Bone marrow (tissue), 2 donors: ENCODE measurements at places on chromosomes 3 and 15.

DNA sequence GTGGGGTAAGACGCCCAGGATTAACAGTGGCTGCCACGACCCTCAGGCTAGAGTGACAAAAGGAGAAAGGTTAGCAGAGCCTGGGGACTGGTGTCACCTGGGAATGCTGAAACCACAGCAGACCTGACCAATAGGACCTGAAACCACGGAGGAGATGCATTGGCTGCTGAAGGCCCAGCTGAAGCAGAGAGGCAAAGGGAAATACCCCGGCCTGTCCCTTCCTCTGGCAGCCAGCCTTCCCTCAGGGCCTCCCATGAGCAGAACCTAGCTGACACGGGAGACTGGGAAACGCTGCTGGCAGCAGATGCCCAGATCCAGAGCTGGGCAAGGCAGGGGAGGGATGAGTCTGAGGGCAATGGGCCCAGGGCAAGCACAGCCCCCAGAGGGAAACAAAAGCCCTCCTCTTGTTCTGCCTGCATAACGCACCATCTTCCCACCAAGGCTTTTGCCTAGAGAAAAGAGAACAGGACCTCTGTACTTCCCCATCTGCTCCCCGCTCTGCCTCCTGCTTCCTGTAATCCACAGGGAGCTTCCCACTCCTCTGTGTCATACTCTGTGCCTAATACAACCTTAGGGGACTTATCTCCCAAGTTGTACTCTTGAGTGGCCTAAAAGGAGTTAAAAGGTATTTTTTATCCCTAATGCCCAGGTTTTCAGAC is 216.2 kb downstream of the ABHD5 start:
- DNase-seq = no peak

GRCh38 chr3:15926871-15927270 is 129.1 kb upstream of the ANKRD28 start:
- no peak for DNase-seq

- DNase-seq = no peak
These were observed 964.7 kb downstream of the TUSC7 start for GRCh38 chr3:117674321-117674720.

DNA sequence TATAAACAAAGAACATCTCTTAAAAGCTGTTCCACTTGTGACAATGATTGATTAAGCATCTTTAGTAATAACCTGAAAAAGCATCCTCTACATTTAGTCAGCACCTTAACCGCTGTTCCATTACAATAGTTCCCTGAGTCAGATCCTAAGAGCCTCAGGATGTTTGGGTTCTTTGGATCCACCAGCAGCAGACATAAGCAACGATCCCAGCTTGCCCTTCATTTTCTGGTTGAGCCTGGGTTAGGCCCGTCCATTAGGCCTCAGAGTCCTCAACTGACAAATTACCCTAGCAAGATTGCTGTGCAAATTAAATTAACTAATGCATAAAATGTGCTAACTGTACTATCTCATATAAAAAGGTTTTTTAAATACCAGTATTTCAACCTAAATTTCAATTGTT is 42.3 kb upstream of the ROBO1 start:
- no peak for DNase-seq

- DNase-seq = no peak
These were observed 47.2 kb downstream of the CCDC33 start for GRCh38 chr15:74283368-74283767.

DNA sequence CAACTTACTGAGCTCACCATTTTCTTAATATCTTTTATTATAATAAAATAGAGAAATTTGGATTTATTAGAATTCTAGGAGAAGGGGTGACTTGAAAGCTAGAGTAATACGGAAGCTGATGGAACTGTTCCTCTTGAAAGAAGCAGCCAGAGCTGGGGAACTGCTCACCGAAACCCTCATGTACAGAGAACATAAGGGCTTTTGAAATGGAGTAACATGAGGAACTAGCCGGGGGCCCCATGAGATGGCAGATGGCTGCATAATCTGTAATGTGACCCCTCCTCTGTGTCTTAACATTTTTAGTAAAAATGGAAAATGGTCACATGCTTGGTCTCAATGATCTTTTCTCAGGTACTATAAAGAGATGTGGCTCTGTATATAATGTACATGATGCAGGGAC is 15.7 kb upstream of the DYNC1LI1 start:
- no peak for DNase-seq

GRCh38 chr3:14509796-14510100 is 30.4 kb downstream of the GRIP2 start:
- DNase-seq = no peak

GRCh38 chr3:83946049-83946448 is 1012.7 kb upstream of the CADM2 start:
- DNase-seq = no peak

- DNase-seq = peak; percentile 39
These were observed 490 bp downstream of the TOMM70 start for GRCh38 chr3:100400419-100400779.

DNA sequence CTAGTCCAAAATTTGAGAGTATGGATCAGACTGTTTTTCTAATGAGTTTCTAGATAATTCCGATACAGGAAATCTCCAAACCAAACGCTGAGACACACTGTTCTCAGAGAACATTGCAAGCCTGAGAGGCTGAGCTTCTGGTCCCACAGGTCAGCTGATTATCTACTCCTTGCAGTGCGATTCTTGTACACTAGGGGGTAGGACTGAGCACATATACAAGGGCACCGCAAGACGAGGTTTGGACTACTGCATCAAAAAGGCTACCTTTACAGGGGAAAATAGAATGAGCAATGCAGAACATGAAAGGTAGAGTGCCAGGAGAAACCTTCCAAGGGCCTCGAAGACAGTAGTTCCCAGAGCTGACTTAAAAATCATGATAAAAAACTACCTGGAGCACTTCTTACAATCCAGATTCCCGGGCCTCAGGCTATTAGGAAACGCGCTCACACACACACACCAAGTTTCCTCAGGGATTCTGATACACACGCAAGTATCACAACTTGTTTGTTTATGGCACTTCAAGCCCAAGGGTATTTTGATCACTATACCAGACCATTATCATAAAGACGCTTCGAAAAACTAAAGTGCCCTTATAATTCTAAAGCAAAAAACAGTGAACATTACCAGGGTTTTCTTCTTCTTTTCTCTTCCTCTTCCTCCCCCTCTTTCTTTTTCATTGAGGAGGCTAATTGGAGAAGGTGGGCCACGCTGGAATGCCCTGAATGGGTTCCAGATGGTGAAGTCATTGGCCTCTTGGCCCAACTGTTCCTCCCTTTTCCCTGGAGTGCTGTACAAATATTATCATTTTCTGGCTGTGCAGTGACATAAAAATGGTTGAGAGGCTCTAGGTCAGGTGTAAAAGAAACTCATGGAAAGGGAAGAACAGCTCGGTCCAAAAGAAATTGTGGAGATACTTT is 61.8 kb downstream of the SLC12A8 start:
- DNase-seq = no peak

- peak; percentile 64 for DNase-seq
These were observed 18.2 kb upstream of the CEMIP start for GRCh38 chr15:80760960-80761359.

DNA sequence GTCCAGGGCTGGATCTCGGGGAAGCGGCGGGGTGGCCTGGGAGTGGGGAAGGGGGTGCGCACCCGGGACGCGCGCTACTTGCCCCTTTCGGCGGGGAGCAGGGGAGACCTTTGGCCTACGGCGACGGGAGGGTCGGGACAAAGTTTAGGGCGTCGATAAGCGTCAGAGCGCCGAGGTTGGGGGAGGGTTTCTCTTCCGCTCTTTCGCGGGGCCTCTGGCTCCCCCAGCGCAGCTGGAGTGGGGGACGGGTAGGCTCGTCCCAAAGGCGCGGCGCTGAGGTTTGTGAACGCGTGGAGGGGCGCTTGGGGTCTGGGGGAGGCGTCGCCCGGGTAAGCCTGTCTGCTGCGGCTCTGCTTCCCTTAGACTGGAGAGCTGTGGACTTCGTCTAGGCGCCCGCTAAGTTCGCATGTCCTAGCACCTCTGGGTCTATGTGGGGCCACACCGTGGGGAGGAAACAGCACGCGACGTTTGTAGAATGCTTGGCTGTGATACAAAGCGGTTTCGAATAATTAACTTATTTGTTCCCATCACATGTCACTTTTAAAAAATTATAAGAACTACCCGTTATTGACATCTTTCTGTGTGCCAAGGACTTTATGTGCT is 527 bp downstream of the B2M start:
- DNase-seq = peak; percentile 47
